Dermis microvascular lymphatic vessel endothelial cell (primary cell): ENCODE measurements at places on chromosomes 5 and 9. TPM values are rescaled to one million over a fixed set of nuclear protein-coding genes. Genes with fewer than 3 reads are reported as not detected.

DNA sequence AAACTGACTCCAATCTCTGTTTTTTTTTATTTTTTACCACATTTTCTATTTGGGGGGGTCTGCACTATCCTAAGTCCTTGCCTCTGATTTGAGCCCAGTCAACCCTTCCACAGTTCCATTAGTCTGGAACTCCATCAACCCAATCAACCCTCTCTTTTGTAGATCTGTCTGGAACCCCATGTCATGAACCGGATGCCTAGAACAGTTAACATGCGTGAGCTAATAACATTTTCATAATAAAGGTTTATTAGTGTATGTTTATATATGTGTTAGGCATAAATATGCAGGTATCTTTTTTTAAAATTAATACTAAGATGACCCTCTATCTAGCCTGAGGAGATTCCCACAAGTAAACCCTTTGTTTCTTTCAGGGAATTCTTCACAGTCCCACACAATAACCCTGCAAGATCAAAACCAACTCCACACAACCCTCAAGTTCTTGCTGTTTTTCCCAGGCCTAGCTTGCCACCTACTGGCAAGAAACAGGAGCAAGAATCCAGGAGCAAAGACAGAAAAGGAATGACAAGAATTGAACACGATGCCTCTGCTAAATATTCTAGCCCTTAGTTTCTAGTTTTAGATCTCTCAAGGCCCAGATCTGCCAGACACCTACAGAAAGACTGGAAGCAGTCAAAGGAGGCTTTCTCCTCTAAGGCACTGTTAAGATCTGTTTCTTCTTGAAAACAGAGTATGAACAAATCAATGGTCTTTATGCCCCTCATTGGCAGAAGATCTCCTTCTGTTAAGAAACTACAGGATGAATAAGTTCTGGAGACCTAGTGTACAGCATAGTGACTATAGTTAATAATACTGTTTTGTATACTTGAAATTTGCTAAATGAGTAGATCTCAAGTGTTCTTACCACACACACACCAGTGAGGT lies 100.4 kb downstream of the TRIM36 start:
- DNase-seq: peak; percentile 37

- DNase-seq: no peak
These were observed 232.4 kb downstream of the ESM1 start for GRCh38 chr5:54753034-54753433.

DNA sequence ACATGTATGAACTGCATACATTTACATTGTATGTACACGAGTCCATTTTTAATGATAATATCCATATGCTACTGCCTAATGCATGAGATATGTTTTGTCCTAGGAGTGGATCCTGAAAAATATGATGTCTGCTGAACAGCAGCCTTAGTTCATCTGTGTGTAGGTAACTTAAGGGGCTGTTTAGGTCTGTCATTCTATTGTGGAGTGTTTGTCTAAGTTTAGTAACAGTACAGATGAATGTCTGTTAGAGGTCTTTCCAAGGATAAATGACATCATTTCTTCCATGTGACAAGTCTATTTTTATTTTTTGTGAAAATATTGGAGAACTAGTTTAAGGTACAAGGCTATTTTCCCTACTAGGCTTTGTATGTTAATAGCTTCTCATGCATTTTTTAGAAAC lies 22.6 kb upstream of the CCDC112 start:
- DNase-seq: no peak

GRCh38 chr5:165231821-165232508 lies 1726.5 kb downstream of the MAT2B start:
- no peak for DNase-seq

GRCh38 chr5:56951126-56951945 lies 587 bp downstream of the MIER3 start:
- peak; percentile 17 for DNase-seq

- peak; percentile 90 for DNase-seq
These were observed 996.4 kb upstream of the WWC1 start for GRCh38 chr5:167294882-167295680.

GRCh38 chr5:11734369-11734768 lies 169.9 kb downstream of the CTNND2 start:
- DNase-seq: no peak

DNA sequence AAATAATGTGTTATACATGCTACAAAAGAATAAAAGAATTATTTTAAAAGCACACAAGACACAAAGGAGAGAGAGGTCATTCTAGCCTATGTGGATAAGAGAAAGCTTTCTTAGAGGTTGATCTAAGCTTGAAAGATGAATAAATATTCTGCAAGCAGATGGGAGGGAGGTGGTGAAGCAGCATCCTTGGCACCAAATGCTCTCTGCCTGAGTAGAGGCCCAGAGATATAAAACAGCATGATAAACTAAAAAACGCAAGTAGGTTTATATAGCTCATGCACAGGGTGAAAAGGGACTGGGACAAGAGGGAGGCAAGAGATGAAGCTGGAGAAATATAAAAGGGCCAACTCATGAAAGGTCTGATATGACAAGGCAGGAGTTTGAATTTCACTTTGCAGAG lies 283.2 kb upstream of the POU5F2 start:
- no peak for DNase-seq

DNA sequence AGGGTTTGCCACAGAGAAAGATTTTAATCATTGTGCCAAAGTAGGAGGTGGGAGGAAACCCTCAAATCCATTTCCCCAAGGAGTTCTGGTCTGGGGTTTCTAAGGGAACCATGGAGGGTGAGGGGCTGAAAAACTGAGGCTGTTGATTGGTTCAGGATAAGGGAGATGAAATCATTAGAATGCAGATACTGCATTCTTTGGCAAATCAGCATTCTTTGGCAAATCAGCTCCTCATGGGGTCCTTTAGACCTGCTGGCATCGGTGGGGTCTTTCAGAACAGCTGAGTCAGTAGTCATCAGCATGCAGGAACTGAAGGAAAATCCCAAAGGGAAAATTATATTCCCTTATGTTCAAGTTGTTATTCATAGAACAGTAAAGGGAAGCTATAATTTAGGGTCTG lies 585.5 kb downstream of the ISL1 start:
- DNase-seq: no peak

- DNase-seq: no peak
These were observed 323.8 kb downstream of the PSAT1 start for GRCh38 chr9:78620764-78621163.

DNA sequence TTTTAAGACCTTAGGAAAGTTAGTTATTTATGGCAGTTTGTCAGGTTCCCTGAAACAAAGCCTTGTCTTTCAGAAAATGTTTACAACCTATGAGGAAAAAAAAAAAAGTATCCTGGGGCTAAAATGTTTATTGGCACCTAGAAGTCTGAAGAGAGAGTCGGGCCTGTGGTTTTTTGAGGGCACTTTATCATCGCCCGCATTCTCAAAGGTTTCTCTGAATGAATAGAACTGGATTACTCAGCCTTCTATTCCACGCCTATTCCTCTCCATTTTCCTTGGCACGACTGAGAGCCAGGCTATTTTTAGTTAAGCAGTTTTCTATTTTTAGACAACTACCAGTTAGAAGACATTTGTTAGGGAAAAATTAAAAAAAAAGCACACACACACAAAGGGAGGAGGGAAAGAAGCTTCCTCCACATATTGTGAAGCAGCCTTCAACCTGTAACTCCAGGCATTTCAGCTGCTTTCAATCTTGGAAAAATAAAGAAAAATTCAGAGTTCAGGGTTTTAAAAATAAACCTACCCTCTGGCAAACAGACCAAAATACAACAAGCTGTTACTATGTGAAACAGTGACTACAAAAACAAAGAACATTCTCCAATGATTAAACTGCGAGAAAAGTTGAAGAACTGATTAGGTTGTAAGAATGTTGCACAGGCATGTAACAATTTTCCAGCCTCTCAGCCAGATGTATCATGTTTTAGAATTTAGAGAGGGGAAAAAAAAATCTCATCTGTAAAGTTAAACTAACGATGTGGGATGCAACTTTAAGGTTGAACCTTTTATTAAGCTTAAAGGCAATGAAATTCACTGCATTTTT lies 97.0 kb downstream of the MEF2C start:
- peak; percentile 58 for DNase-seq

DNA sequence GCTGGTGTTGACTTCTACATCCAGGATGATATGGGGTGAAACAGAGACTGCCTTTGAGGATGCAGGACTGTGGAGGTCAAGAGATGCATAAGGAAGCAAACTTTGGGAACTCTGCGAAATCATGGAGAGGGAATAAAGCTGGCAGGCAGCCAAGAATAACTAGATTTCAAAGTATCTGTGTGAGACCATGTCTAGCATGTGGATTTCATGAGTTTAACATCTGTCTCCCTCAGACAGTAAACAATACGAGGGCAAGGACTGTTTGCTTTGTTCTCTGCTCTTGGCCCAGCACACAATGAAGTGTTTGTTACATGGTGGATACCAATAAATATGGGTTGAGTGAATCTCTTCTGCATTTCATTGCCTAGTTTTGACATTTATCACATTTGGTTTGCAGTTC lies 71.3 kb downstream of the RASEF start:
- no peak for DNase-seq

GRCh38 chr9:126991183-126991582 lies 76.6 kb downstream of the RALGPS1 start:
- DNase-seq: no peak

- no peak for DNase-seq
These were observed 533.5 kb downstream of the ZNF608 start for GRCh38 chr5:124212934-124213333.

GRCh38 chr5:138748630-138749081 lies 4.6 kb upstream of the CTNNA1 start:
- no peak for DNase-seq

- DNase-seq: no peak
These were observed 4.8 kb downstream of the SLC23A1 start for GRCh38 chr5:139378101-139378825.

DNA sequence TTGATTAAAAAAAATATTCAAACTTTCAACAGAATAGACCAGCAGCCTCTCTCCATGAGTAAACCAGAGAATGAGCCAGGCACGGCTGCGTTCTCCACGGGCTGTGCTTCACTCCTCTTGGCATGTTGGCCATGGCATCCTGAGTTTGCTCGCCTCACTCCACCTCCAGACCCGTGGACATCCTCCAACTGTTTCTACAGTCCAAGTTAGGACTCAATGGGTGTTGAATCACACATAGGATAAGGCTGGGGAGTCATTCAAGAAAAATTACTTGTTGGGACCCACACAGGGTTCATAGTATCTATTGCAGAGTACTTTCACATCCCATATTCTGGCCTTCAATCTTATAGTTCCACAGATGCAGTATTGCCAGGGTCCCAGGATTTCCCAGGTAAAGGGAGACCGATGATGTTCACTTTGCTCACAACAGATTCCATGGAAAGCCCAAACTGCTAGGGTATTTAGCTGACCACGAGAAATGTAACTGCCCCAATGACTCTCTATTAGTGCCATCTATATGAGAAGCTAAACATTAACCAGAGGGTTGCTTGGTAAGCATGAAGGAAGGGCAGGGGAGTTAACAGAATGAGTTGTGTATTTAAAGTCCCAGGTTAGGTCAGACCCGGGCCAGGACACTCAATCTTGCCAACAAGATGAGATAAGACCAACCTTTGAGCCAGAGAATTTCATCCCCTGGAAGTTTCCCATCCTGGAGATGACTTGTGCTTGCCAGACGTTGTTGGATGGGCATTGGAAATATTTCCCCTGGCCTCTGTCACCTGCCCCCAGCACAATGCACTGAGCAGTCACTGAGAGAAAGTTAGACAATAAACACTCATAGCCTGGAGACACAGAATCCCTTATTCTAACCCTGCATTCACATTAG lies 19.7 kb upstream of the GDA start:
- DNase-seq: no peak

Gene SCGB3A1
- 1.5 TPM in 2 replicates for total RNA-seq

Gene SPATA31E1
- total RNA-seq: not detected in 2 replicates

Gene PFN3
- total RNA-seq: not detected in 2 replicates

Gene ENHO
- total RNA-seq: under 0.01 TPM in 1 of 2 replicates, not detected in the other

Gene CLIC3
- not detected in 2 replicates for total RNA-seq

Gene ADAMTS6
- 40.7 and 46.5 TPM in 2 replicates for total RNA-seq

Gene CBY3
- not detected in 2 replicates for total RNA-seq

Gene CNTFR
- total RNA-seq: not detected in 2 replicates
